ENCODE measurements at places on chromosomes 1 and 21.

GRCh38 chr1:234601301-234602017, 8.5 kb downstream of the IRF2BP2 start:
- no peak for DNase-seq

GRCh38 chr1:189678779-189679178, 798.9 kb downstream of the BRINP3 start:
- no peak for DNase-seq

DNA sequence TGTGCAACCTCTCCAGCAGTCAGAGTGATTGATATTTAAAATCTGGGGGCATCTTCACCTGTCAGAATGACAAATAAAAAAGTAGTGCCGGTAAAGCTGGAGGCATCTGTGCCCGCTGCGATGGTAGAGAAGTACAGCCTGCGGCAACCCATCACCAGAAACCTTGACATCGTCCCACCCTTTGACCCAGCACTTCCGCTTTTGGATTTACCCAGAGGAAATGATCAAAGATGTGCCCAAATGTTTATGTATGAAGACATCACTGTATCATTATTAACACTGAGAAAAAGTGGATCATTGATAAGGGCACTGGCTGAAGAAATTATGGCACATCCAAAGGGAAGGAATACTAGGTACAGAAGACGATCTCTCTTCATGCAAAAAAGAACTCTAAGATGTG, 96.0 kb downstream of the PGBD5 start:
- no peak for DNase-seq

GRCh38 chr21:44907966-44908895, 12.5 kb downstream of the ITGB2 start:
- DNase-seq, result no peak

GRCh38 chr1:220369511-220369910, 97.3 kb upstream of the RAB3GAP2 start:
- DNase-seq, result no peak

- DNase-seq, result no peak
Measured at GRCh38 chr1:20494609-20495311, 8.8 kb upstream of the CAMK2N1 start.

DNA sequence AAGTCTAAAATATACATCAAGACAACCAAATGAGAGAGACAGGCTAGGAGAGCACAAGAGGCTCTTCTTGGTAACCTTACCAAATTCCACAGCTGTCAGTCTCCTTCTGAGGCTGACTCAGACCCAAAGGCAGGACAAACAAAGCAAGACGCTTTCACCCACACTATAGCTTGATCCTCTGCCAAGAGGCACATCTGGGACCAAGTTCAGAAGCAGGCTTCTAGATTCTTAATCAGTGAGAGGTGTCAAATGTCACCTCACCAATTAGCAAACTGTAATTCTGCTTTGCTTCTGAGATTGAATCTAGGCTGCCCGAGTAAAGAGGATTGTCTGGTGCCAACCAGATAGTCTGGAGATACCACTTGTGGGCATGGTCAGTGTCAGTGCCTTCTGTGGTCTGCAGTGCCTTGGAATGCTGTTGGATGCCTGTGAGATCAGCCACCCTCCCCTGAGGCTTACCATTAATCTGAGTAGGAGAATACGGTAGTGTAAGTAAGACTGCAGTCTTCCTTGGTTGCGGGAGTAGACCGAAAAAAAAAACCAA, 151.0 kb downstream of the FMN2 start:
- DNase-seq, result no peak

DNA sequence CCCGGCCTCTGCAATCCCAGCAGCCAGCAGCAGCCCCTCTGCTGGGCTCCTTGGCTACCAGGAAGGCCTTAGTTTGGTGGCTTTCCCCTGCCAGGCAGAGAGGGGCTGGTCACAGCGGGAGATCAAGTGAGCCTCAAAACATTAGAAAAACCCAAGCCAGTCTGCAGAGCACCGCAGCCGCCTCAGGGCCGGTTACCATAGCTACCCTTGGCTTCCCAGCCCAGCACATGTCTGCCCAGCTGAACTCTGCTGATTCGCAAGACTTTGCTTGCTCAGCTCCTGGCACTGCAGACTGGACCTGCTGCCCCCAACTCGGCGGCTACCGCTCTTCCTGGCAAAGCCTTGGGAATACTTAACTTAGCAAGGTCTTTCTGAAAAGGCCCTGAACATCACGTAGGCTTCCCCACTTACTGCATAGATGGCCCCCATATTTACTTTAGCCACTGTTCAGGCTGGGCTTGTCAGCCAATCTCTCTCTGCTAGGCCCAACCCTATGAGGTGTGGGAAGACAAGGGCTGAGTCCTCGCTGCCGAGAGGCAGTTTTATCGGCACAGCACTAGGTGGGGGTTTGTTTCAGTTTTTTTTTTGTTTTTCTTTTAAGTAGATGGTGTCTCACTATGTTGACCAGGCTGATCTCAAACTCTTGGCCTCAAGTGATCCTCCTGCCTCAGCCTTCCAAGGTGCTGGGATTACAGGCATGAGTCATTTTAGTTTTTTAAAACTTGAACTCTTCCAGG, 28.6 kb upstream of the PLEKHG5 start:
- DNase-seq, result no peak

GRCh38 chr1:63772201-63772600, 1.6 kb upstream of the ROR1 start:
- no peak for DNase-seq

- DNase-seq, result no peak
Measured at GRCh38 chr1:175118375-175119367, 51.0 kb downstream of the TNN start.

DNA sequence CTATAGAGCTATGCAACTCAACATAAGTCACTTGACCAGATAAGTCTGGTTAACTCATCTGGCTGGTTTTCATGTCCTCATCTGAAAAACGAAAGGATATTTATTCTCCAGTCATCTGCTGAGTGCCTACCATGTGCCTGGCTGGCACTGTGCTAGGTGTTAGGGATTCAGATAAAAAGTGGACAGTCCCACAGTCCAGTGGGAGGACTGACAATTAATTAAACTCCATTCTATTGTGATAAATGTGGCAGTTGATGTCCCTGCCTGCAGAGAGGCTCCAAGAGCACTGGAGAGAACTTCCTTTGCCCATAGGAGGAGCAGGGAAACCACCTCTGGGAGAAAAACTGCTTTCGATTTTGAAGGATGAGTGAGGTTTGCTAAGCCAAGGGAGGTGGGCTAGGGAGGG, 5.4 kb downstream of the NUAK2 start:
- no peak for DNase-seq

DNA sequence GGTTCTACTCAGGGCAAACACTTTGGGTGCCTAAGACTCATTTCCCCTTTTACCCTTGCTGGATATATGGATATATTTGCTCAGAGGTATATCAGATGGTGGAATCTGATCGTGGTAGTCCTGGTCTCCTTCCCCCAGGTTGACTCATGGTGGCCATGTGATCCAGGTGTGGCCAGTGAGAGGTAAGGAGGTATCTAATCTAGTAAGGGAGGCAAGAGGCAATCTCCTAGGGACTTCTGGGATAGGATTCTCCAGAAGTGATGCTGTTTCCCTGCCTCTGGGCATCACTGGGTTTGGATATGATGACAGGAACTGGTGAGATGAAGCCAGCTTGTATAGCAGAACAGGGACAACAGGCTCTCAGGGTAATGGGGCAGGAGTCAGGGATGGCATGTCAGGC, 8.5 kb upstream of the DENND2D start:
- no peak for DNase-seq

DNA sequence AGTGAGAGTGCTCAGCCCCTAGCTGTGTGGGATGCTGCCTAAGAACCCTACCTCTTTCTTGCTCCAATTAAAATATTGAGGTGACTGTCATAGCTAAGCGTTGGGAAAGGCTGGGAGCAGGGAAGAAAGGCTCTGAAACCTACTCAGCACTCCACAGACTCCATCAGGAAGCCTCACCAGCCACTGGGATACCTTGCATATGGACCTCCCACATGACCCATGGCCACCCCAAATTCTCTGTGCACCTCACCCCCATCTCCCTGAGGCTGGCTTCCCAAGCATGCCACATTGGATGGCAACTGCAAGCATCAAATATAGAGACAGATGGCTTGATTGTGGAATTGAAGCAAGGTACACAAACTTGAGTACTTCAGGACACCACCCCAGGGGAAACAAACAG, 41.8 kb downstream of the FLVCR1 start:
- no peak for DNase-seq

- DNase-seq, result peak; percentile 40
Measured at GRCh38 chr1:22641906-22642636, 1.4 kb upstream of the C1QC start.

GRCh38 chr1:22142315-22143064, 407 bp downstream of the WNT4 start:
- DNase-seq, result no peak

GRCh38 chr1:27402349-27402754, 9.9 kb downstream of the GPR3 start:
- no peak for DNase-seq

GRCh38 chr1:187641015-187641414, 812.3 kb downstream of the PLA2G4A start:
- DNase-seq, result no peak

GRCh38 chr1:232404227-232404626, 225.7 kb downstream of the SIPA1L2 start:
- DNase-seq, result no peak

- DNase-seq, result no peak
Measured at GRCh38 chr1:36857754-36858153, 176.6 kb downstream of the GRIK3 start.

GRCh38 chr1:205786601-205787000, 11.3 kb upstream of the RAB29 start:
- DNase-seq, result no peak

DNA sequence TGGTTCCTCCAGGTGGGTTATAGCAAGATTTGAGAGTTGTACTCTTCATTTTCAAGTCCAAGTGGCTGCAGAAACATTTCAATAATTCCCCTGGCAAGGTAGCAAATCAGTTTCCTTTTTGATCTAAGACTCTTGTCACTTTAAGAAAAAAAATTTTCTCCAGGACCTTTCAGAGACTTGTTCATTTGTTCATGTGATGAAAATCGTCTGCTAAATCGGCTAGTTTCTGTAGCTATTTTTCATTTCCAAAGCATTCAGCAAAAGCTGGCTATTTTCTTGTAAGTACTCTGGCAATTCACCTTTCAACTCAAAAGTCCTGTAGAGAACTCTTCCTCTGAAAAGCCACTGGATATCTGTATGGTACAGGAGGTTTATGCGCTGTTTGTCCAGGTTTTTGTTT, 93.5 kb downstream of the LTN1 start:
- DNase-seq, result no peak
